ENCODE measurements at places on chromosomes 3 and 15.

DNA sequence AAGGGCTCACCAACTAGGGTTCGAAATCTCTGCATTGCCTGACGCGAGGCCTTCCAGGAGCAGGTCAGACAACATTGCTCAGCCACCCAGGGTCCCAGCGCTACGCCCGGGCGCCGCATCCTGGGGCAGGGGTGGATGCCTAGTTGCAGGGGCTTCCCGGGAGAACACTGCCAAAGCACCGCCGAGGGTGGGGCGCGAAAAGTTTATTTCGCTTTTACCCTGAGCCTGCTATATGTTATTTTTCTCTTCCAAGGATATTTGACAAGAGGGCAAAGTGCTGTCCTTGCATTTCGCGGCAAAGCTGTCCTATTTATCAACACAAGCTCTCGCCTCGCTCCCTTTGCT lies 549 bp upstream of the SOX14 start:
- peak; percentile 28 for DNase-seq

DNA sequence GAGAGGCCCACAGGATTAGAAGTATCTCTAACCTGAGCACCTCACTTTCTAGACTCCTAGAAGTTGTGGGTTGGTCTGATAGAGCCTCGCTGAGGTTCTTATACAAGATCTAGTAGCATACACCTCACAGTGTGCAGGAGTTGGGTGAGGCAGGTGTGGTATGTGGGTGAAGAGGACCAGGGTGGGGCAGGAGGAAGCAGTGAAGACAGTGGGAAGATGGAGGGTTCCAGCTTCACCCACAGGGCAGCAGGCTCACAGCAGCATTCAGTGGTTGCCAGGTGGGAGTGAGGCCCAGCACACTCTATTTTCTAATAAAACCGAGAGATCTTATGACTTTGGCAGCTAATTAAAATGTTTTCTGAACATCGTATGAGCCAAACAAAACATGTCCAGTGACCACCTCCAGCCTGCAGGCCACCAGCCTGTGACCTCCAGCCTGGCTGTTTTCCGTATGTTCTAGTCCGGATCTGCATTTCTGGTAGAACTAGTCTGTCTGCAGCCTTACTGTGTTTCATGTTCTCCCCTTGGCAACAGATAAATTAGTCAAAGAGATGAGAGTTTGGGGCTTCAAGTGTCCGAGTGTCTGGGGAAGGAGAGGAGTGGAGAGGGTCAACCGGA lies 170.4 kb upstream of the CTDSPL start:
- DNase-seq = no peak

DNA sequence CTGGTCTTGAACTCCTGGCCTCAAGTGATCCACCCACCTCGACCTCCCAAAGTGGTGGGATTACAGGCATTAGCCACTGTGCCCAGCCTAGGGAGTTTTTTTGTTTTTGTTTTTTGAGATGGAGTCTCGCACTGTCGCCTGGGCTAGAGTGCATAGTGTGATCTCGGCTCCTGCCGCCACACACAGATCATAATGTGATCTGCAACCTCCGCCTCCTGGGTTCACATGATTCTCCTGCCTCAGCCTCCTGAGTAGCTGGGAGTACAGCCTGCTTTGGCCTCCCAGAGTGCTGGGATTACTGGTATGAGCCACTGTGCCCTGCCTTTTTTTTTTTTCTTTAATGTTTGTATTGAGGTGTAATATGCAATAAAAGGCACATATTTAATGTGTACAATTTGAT lies 78.2 kb downstream of the SMAD3 start:
- DNase-seq = no peak

DNA sequence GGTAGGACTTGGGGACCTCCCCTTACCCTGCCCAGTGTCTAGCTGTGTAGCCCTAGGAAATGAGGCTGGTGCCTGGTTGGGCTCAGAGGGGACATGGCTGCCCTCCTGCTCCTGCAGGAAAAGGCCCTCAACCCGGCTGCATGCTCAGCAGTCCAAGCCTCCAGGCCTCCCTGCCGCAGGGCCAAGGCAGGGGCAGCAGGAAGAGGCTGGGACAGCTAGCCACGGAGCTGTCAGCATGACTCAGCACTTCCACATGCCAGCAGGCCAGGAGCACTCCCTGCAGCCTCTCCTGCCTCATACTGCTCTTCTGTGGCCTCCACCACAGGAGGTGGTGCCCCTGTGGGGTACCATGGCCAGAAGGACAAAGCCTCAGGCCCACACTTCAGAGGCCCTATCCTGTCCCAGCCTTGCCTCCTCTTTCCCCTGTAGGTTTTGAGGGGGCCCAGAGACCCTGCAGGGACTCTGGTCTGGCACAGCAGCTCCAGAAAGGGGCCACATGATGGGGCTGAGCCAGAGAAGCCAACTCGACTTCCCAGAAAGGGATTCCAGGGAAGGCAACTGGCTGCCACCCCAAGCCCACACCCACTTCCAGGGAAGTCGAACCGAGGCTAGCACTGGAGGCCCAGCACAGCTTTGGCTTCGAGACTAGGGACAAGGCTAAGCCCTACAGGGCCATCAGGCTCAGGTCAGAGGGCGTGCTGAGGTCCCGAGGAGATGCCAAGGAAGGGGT lies 19.5 kb downstream of the TKT start:
- no peak for DNase-seq

DNA sequence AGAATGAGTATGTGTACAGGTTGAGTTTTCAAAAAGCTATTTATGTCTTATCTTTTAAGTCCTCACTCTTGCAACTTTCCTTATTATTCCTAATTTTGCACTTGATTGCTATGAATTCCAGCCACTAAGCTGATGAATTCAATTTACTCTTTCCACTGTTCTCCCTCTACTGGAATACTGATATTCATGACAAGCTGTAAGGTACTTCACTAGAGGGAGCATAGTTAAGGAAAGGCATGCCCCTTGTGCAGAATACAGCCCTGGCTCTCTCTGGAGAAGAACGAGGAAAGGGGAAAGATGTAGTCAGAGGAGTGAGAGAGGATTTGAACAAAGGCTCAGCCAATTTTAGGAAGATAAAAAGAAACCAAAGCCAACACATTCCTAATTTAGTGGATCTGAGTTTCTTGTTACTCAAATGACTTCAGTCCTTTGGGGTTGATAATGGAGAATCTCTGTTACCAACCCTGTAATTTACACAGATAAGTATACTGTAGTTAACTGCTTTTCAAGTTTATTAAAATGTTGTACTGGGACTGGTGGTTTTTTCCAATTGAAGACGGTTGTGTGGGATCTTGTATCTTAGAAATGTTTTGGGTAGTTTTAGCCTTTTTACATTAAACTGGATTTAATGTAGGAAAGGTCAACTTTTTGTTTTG lies 4.0 kb downstream of the SCAANT1 start:
- DNase-seq = no peak

DNA sequence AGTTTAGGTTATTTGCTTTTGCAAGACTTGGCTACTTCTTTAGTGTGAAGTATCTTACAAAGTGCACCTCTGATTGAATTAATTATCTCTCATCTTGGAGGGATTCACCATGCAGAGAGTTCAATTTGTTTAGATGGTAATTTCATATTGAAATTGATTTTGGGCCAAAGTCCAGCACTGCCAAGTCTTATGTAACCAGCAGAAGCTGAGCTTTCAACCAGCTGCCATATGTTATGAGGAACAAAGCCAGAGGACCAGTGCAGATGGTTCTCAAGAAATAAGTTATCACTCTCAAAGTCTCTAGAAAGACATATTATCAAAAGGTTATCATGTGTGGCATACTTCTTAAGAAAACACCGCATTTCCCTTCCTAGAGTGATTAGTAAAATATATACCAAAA lies 29.0 kb downstream of the ABHD6 start:
- no peak for DNase-seq

Measured in activated naive CD8-positive, alpha-beta T cell treated with anti-CD3 and anti-CD28 coated beads, Interleukin-2, amount 10 ng/mL, durations not matched to agents 7 days and 5 days (primary cell).